ENCODE measurements at places on chromosomes 2 and 18. TPM values are rescaled to one million over a fixed set of nuclear protein-coding genes. Genes with fewer than 3 reads are reported as not detected.

Gene DYTN
- total RNA-seq = not detected

Gene POMC
- total RNA-seq = 2.8 TPM

Gene REG1B
- not detected for total RNA-seq

Gene RUFY4
- total RNA-seq = not detected
